Kidney epithelial cell (primary cell): ENCODE measurements at places on chromosomes 5 and 9.

GRCh38 chr5:92081958-92082712 is 699.0 kb upstream of the ARRDC3 start:
- no peak for DNase-seq

- no peak for DNase-seq
Measured at GRCh38 chr5:106312360-106312759, 1358.4 kb downstream of the EFNA5 start.

- peak; percentile 85 for DNase-seq
Measured at GRCh38 chr9:130451509-130452388, 7.0 kb downstream of the ASS1 start.

DNA sequence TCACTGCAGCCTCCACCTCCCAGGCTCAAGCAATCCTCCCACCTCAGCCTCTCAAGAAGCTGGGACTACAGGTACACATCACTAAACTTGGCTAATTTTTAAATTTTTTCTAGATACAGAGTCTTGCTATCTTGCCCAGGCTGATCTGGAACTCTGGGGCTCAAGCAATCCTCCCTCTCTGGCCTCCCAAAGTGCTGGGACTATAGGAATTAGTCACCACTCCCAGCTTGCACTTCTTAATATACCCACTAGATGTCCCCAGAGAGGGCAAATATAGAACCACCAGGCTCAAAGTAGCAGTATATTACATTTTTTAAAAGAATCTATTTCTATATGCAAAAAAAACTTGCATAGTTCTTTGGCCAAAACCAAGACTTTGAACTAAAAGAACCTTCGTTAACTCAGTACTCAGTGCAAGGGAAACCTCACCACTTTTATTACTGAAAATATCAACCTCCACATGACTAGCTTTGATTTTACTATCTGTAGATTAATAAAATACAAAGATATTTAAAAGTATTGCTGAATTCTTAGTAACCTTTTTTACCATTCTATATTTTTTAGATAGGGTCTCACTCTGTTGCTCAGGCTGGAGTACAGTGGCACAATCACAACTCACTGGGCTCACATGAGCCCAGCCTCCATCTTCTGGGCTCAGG is 25.8 kb upstream of the HSD17B3 start:
- no peak for DNase-seq

GRCh38 chr5:62268234-62268633 is 37.8 kb upstream of the KIF2A start:
- peak; percentile 99 for DNase-seq

GRCh38 chr5:143428738-143429420 is 25.4 kb upstream of the NR3C1 start:
- DNase-seq = no peak

DNA sequence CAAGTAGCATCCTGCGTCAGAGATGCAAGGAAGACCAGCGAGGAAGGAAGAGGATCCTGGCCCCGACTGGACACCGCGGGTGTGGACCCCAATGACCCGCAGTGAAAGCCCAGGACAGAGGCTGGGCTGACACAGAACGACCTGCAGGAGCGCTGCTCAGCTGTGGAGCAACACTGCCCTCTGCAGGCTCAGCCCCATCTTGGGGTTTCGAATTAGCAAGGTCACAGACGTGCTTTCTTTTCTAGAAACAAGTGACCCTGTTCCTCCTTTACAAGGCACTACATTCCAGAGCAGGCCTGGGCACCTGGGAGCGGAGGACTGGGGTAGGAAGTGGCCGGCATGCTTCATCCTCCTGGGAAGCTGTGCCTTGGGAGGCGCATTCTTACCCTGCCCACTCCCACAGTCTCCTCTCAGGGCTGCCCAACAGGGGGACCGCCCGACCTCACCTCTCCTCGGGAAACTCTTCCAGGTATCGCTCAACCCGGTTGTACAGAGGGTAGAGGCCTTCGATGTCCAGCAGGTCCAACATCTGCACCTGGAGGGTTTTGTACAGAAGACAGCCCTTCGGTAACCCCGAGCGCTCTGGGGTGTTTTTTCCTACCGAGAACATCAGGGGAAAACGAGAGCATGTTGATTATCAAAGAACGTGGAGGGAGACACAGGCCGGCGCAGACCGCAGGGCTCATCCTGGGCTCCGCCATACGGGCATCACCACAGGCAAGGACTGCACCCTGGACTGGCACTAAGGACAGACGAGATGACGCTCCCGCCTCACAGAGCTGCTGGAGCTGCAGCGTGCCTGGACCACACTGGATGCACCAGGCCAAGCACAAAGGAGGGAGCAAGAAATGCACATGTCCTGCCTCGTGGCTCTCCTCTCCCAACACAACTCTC is 35.0 kb downstream of the IPPK start:
- DNase-seq = peak; percentile 16

DNA sequence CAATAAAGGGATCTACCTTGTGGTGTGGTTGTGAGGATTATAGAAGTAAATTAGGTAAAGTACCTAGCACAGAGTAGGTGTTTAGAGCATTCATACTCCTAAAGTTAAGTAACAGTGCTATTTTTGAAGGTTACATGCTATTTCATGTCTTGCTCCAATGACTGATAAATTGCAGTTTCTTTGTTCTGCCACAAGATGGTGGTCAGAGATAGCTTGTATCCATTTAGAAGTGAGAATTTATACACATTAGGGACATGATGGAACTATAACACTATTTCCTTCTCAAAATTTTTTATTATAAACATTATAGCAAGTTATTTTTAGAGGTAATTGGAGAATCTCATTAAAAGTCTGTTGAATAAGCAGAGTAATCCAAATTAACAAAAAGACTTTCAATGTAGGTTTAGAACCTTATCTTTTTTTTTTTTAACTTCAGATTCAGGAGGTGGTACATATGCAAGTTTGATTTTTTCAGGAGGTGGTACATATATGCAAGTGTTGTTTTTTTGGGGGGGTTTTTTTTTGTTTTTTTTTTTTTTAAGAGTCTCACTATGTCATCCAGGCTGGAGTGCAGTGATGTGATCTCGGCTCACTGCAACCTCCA is 17.1 kb downstream of the MTREX start:
- peak; percentile 21 for DNase-seq

DNA sequence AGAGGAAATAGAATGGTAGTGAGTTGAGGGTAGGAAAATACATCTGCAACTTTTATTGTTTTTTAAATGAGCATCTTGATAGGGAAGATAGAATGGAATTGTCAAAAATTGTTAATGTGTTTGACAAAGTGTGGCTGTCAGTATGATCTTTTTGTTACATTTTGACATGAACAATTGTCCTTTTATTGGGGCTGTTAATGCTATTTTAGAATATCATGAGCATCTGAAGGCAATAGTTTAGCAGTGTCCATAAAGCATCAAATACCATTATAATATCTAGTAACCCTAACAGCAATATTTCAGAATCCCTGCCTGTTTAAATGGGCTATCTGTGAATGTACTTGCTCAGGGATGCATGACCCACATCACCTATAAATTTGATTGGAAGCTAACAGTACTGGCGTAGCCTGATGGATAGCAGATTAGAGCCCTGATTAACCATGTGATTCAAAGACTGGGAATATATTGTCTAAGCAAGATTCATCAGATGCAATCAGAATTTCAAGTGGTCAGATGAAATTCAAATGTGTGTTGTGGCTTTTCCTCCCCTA is 37.8 kb downstream of the TLE4 start:
- no peak for DNase-seq

DNA sequence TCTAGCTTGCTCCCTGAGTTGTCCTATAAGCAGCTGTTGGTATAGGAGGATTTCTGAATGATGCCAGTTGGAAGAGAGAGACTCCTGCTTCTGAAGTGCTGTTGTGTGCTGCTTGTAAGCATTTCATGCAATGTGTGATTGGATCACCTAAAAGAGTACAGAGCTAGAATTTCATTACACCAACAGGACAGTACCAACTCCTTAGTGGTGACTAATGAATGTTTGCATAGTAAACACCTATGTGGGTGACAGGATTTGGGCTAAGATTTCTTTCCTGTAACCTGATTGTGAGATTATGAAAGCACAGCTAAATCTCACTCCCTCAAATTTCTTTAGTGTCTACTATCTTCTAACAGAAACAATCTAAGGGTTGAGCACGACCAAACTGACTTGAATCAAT is 67.0 kb downstream of the GCNT1 start:
- DNase-seq = no peak

DNA sequence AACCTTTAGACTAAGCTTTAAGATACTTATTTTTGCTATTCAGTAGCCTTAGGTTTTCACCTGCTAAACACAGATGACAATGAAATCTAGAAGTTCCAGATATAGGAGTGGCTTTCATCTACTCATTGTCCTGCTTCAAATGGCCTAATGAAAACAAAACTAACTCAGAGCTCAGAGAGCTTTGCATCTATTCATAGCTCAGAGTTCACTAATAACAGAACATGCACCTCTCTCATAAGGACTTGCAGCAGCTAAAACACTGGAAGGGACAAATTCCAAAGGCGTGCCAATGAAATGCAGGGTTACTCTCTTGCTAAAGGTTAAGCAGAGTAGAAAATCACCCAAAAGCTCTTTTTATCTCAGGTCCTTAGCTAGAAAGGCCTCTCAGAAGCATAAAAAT is 29.0 kb downstream of the SLC31A2 start:
- DNase-seq = no peak

GRCh38 chr5:105840800-105841199 is 1829.9 kb downstream of the EFNA5 start:
- no peak for DNase-seq

DNA sequence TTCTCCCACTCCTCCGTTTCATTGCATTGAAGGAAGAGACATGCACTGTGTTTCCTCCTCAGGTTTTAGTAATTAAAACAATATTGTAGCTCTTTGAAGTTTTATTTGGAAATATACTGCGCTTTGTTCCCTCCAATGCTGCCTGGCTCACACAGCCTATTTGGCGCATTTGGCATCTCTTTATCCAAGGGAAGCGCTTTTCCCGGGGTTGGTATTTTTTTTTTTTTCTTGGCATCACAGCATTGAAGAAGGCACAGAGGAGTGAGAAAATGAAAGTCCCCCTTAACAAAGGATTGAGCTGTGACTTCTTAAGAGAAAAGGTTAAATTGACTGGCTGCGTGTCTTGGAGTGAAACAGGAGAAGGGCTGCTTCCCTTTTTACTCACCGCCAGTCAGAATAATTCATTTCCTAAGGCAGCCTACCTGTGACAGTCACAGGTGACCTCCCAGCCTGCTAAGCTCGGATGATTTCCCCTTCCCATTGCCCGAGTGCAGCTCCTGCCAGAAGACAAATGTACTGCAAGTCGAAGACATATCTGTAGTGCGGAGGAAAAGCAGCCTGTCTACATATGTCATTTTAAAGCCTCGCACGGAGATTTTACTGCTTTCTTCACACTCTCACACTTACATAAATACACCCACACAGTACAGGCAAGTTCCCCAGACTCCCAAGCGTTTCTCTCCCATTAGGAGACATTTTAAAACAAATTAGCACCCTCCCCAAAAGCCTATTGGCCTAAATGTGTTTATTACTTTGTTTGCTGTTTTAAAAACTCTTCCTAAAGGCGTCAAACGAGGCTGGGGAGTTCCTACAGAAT is 665.5 kb upstream of the ZNF608 start:
- DNase-seq = no peak

- no peak for DNase-seq
Measured at GRCh38 chr9:2085716-2086115, 70.6 kb downstream of the SMARCA2 start.

- no peak for DNase-seq
Measured at GRCh38 chr9:2286825-2287455, 271.8 kb downstream of the SMARCA2 start.

DNA sequence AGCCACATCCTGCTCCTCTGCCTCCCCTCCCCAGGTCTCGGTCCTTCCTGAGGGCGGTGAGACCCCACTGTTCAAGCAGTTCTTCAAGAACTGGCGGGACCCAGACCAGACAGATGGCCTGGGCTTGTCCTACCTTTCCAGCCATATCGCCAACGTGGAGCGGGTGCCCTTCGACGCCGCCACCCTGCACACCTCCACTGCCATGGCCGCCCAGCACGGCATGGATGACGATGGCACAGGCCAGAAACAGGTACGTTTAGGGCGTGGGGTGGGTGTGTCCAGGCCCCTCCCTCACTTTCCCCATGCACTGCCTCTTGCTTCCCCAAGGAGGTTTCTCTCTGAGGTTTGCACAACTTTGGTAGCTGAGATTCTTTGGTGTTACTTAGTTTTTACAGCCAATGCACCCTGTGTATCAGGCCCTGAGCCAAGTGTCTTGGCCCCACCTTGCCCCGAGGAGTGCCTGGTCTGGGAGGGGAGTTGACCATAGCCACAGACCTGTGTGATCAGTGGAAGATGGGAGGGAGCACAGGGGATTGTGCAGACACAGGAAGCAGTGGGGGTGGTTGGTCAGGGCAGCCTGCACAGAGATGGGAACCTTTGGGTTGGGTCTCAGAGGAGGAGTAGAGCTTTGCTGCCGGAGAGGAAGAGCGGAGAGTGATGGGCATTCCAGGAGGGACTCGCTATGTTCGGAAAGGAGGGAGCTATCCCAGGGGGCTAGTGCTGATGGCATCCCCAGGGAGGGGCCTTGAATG is 50.8 kb downstream of the GSN start:
- no peak for DNase-seq

GRCh38 chr9:81871695-81872094 is 56.5 kb upstream of the SPATA31D4 start:
- DNase-seq = no peak

DNA sequence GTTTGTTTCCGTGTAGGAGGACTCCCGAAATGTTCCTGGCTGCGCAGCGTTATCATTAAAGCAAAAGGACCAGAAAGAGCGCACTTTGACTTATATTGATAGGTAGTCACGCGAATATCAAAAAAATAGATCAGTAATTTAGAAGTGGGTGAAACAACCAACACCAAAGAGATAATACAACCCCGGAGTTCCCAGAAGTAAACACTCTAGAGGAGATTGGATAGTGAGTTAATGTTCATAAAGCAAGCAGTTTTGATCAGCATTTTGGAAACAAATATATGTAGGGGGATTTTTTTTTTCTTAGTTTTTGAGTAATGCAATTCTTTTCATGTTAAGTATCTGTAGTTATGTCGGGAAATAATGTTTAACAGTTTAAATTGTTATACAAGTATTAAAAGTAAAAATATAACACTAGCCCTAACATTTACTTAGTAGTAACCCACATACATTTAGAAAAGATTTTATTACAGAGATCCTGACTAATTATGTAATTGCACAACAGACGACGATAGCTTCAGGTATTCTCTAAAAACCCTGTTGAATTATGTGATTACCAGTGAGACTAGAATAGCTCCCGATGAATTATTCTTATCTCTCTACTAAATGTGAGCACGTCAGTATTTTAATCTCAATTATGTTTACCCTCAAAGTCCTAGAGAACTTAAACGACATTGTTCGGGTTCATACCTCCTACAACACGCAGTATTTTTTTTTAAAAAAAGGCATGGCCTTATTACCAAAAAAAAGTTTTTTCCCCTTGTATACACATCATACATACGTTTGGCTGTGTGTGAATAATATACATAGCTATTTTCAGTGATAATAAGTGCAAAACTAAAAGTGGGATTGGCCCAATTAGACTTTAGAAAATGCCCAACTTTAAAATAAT is 9.4 kb upstream of the NFIB start:
- no peak for DNase-seq
